ENCODE measurements at places on chromosomes 6 and 20.

- DNase-seq: no peak
Measured at GRCh38 chr6:124463271-124463670, 499.0 kb upstream of the RNF217 start.

GRCh38 chr20:38131588-38132121, 33.4 kb downstream of the TGM2 start:
- DNase-seq: no peak

DNA sequence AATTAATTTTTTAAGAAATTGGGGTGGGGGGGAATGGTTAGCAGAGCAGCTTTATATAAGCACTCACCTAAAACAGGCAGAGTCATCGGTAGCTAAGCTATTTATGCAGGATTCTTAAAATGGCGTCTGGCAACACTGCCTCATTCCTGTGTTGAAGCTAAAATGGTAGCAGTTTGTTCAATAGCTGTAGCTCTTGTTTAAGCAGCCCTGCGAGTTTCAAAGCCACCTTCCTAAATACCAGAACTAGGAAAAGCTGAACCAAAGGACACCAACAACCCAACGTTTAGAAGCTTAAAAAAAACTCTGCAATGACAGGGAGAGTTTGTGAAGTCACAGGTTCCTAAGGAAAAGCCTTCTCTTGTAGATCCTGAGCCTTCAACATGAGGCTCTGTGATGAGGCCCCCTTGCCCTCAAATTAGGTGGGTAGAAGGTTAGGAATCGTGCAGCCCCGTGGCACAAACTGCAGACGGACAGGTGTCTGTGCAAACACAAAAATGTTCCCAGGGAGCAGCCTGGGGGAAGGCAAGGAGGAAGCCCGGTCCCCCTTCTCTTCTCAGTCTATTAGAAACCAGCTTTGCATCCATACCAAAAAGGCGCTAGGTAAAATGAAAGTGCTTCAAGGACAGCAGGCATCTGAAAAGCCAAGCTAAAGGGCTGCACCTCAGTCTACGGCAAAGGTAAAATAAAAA, 4.7 kb downstream of the ZMYND8 start:
- no peak for DNase-seq

- DNase-seq: no peak
Measured at GRCh38 chr6:26536571-26537159, 1.5 kb upstream of the HMGN4 start.

DNA sequence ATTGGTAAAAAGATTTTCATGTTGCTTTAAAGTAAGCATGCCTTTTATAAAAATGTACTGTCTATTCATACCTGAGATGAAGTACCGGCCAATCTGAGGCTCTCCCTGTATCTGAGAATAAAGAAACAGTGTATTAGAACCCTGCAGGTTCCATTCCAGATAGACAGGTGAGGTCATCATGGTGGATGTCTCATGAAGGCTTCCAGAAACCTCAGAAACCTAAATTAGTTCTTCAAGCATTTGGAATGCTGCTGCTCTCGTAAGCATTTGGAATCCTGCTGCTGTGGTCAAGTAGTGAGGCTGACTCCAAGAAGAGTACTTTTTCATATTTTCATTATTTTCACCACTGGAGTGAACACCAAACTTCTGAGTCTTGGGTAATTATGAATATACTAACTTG, 642.3 kb downstream of the MAFB start:
- DNase-seq: no peak

DNA sequence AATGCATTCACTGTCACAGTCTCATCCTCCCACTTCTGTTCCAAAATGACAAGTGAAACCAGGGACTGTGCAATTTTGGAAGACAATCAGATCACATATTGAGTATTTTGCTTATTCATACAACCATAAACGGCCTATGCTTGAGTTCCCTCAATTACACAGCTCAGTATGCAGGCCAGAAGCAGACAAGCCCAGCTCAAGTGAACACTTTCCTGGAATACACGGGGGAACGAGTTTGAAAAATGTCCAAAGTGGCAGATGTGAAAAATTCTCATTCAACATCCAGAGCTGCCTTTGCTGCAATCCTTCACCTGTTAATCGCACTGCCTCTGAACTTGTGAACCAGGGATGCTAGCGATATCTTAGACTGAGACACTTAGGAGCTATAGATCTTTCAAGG, 190.2 kb downstream of the COL9A1 start:
- DNase-seq: no peak

- no peak for DNase-seq
Measured at GRCh38 chr6:91083211-91083610, 496.3 kb upstream of the MAP3K7 start.
